ENCODE measurements at places on chromosomes 13 and 19.

DNA sequence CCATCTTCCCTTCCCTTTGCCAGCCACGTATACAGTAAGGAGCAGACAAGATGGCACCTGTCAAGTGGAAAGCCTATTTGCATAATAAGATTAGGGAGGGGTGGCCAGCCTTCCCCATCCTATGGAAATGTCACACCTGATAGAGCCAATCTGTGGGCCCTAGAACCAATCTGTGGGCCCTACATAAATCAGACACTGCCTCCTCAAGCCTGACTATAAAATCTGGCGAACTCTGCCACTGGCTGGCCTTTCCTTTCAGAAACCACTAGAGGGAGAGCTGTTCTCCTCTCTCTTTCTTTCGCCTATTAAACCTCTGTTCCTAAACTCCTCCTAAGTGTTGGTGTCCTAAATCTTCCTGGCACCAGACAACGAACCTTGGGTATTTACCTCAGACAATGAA, 231.5 kb upstream of the KLHL1 start:
- no peak for DNase-seq

DNA sequence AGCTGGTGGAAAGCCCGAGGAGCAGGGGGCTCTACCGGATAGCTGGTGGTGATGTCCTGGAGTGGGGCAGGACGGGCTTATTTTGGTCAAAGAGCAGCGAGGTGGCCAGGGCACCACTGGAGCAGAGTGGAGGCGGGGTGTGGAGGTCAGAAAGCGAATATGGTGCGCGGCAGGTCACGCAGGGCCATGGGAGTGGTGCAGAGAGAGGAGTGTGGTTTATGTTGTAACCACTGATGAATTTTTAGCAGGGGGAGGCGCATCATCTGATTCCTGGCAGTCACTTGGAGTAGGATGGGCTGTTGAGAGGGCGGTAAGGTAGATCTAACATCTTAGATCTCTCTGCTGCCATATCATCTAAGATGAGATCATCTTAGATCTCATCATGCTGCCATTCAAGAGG, 1.4 kb upstream of the ZNF414 start:
- DNase-seq, result peak; percentile 83

- no peak for DNase-seq
Observed at GRCh38 chr19:2270157-2270422, 11.9 kb downstream of the PEAK3 start.

DNA sequence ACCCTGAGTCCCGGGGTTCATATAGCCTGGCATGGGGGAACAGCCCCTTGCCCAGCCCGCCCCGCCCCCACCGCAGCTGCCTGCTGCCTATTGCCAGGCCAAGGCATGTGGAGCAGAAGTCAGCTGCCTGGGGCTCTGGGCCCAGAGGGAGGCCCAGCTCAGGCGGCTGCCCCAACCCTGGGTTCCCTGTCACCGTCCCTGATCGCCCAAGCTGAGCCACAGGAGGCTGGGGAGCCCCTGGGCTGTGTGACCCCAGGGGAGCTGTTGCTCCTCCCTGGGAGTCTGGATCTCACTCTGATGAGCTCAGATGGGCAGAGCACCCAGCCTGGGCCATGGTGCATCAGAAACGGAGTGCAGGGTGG, 1.4 kb downstream of the PLIN4 start:
- DNase-seq, result no peak

DNA sequence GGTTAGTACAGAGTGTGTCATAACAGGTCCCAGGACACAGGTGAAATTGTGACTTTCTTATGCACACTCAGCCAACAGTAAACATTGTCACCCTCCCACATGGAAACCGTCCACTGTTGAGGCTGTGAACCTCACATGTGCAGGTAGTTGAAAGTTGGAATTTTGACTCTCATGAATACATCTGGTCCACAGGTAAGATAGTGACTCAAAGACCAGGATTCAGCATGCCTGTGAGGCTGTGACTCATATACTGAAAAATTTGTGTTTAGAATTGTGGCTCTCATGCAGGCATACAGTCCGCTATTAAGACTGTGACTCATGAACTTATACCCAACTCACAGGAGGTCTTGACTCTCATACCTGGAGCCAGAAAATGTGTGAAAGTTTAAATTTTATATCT, 67.8 kb downstream of the ZNF728 start:
- DNase-seq, result no peak

DNA sequence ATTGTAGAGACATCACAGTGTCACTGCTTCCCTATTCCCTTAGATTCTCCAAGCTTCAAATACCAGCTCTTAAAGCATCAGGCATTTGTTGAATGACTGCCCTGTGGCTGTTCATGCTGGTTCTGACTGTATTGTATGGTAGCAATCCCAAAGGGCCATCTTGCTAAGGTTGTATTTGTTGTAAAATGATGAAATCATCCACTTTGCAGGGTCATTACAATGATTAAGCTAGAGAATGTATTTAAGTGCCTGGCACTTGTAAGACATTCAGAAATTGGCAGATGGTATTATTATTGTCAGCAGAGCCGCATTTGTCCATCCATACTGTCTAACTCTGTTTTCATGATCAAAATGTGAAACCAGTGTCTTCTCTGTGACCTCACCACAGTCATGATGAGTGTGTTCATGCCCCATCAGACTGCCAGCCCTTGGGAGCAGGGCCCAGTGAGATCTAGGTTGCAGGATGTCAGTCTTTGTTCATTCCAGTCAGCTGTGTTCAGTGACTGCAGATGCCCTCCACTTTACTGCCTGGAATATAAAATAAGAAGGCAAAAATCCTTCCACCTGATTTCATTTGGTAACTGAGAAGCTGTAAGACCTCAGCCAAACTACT, 86.1 kb downstream of the DHRS12 start:
- DNase-seq, result no peak

DNA sequence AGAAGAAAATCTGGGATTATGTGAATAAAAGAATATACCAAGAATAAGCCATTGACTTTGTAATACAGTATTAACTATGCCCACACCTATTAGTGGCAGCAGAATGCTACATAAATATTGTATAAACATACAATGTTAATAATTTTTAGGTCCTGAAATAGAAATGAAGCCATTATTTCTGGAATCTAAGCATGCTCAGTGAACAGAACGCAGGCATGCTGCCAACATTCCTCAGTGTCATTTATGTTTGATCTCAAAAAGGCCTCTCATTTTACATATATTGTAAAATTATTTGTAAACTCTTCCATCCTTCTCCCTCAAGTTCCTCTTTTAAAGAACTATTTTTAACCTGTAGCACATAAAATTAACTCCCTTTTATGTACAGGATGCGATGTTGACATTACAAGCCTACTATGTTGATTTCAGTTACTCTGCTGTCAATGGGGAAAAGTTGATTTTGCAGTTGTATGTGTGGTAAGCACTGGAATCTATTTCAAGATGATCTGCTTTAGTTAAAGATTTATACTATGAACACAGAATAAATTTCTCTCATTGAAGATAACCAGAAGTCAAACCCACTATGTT, 118.8 kb downstream of the VWA8 start:
- no peak for DNase-seq

DNA sequence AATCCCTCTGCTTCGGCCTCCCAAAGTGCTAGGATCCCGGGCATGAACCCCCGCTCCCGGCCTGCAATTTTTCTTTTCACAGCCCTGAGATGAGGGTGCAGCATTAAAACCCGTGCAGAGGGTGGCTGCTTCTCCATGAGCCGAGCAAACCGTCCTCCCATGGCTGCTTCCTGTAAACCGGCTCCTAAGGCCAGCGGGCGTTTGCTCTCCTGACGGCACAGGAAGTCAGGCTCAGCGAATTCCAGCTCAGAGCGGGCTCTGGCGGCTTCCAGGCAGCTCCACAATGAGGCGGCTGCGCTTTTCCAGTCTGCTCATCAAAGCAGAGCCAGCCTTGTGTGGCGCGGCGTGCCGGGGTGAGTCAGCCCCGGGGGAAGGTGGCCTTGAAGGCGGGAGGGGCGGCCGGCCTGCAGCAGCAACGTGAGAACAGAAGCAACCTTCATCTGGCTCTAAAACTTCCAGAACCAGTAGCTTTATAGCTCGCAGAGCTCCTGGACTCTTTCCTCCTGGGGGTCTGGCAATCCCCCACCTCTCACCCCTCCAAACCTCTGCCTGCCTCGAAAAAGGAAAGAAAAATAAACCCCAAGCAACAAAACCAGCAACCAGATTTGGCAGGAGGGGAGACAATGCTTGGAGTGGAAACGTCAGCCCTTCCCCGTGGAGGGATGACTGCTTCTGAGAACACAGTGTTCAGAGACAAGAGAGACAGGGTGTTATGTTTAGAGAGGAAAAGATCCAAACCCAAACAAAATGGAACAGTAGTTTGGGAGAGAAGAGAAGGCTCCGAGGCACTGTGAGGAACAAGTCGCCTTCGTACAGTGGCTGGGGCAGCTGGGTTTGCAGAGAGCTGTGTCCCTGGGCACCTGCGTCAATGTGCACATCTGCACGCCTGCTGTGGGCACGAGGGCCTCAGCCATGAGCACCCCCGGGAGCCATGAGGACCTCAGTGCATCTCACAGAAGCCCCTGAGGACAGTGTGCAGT, 67.8 kb downstream of the GADD45B start:
- peak; percentile 70 for DNase-seq

GRCh38 chr19:53536225-53536548, 1.8 kb upstream of the ZNF331 start:
- DNase-seq, result no peak

DNA sequence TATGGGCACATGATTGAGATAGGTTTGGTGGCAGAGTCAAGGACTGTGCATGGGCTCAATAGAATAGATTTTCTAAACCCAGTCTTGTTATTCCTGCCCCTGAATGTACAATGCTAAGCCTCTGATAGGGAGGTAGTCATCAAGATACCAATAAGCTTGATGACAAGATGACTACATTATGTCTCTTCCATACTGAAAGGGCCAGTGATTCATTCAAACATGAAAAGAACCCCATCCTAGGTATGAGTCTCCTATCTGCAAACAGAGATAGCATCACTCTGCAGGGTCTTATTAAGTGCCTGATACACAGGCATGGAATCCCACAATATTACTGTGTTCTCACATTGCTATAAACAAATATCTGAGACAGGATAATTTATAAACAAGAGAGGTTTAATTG, 40.3 kb upstream of the UFM1 start:
- DNase-seq, result no peak

DNA sequence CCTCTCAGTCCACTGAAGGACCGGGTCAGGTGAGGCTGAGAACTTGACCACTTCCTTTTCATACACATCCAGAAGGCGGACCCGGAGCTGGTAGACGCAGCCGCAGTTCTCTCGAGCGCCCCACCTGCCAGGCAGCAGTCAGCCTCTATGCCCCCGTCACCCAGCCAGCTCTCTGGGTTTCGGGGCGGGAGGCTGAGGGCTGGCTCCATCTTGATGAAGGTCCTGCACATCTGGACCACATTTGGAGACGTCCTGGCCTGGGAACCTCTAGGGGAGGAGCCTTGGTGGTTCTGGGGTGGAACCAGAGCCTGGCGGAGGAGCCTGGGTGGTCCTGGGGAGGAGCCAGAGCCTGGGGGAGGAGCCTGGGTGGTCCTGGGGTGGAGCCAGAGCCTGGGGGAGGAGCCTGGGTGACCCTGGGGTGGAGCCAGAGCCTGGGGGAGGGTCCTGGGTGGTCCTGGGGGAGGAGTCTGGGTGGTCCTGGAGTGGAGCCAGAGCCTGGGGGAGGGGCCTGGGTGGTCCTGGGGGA, 14.3 kb downstream of the MRPS12 start:
- DNase-seq, result no peak

DNA sequence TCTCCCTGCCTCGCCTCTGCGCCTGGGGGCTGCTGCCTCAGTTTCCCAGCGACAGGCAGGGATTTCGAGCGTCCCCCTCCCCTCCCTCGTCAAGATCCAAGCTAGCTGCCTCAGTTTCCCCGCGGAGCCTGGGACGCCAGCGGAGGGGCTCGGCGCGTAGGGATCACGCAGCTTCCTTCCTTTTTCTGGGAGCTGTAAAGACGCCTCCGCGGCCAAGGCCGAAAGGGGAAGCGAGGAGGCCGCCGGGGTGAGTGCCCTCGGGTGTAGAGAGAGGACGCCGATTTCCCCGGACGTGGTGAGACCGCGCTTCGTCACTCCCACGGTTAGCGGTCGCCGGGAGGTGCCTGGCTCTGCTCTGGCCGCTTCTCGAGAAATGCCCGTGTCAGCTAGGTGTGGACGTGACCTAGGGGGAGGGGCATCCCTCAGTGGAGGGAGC, 722 bp upstream of the ICAM1 start:
- peak; percentile 81 for DNase-seq

GRCh38 chr19:43572171-43572588, 3.1 kb downstream of the XRCC1 start:
- DNase-seq, result no peak

GRCh38 chr13:48403913-48404312, 9.0 kb downstream of the LPAR6 start:
- DNase-seq, result no peak

DNA sequence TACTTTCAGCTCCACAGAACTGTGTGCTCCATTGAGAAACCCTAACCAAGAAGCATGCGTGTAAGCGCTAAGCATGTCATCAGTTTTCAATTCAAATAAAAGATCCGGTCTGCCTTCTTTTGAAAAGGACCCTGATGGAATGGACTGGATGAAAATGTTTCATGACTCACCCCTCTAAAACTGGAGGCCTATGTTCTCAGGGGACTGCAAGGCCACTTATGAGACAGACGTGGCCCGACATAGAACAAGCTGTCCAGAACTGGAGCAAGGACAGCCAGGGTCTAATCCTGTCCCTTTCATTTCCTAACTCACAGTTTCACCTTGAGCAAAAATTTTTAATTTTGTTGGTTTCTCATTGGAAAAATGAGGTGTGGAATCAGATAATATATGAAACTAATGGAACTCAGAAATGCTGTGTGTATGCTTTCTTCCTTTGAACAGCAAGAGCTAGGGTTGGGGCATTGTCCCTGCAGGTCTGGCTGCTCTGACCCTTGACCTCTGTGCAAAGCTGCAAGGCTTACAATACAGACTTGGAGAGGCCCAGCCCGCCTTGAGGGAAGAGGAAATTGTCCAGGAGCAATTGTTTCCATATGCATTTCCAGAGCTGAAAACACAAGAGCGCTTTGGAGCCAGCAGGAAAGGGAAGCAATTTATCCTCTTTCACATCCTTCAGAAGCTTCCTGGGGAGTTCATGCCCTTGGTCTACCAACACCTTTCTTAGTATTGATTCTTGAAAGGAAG, 553.4 kb upstream of the KLF12 start:
- DNase-seq, result no peak

GRCh38 chr19:30228113-30228834, 143.9 kb upstream of the ZNF536 start:
- no peak for DNase-seq

- DNase-seq, result no peak
Observed at GRCh38 chr19:42247640-42248199, 5.3 kb upstream of the GSK3A start.

GRCh38 chr13:32882691-32883090, 133.5 kb upstream of the KL start:
- no peak for DNase-seq
